ENCODE measurements at places on chromosomes 7 and 10.

- DNase-seq, result no peak
Observed at GRCh38 chr7:157149317-157149716, 10.6 kb downstream of the UBE3C start.

- DNase-seq, result no peak
Observed at GRCh38 chr7:90821961-90822620, 226.0 kb downstream of the CDK14 start.

- no peak for DNase-seq
Observed at GRCh38 chr10:97185326-97186058, at the start of gene SLIT1. SLIT1 (minus strand) TSS chr10:97185959; CDS start chr10:97185674, 285 bp downstream.

DNA sequence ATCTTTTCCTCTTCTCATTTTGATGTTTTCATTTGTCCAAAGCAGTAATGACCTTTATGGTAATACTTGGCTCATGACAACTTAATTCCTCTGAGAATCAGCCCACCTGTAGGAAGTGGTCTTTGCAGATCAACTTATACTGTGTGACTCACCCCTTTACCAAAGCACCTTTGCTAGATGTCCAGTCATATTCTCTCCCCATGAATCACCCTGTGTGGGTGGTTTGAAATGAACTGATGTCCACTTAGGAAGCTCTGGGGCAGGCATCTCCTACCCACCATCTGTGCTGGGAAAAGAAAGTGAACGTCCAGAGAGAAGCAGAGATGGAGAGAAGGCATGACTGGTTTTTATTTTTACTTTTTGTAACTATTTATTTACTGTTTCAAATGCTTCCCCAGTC is 410.3 kb downstream of the KIF20B start:
- no peak for DNase-seq

GRCh38 chr10:28385748-28386502 is 83.1 kb upstream of the MPP7 start:
- no peak for DNase-seq

GRCh38 chr10:28276384-28276783 is 26.5 kb downstream of the MPP7 start:
- DNase-seq, result no peak

- DNase-seq, result no peak
Observed at GRCh38 chr7:135773464-135773863, 24.9 kb upstream of the FAM180A start.

DNA sequence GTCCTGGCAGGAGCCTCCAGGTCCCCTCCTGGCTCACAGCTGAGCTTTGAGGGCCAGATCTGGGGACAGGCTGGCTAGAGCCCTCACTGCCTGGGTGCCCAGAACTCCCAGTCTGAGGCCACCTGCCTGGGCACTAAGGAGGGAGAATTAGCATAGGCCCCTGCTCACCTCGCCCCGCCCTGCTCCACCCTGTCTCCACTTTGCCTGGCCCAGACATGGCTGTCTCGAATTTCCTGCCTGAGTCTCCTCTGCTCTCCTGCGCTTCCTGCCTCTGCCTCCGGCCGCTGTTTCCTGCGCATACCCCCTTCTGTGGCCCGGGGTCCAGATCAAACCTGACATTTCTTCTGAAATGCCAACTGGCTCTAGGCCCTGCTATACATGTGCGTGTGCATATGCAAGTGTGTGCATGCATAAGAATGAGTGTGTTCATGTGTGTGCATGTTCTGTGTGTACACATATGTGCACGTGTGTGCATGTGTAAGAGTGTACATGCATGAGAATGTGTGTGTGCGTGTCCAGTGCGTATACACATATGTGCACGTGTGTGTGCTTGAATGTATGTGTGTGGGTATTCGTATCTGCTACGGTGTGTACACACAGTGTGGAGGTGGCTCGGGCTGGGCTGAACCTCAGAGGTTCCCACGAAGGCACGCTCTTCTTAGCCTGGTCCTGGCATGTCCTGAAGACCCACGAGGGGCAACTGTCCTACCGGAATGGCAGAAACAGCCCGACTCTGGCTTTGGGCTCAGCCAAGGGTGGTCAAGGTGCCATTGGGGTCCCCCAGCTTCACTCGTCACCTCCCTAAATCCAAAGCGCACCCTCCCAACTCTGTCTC is 64.9 kb downstream of the MYL10 start:
- no peak for DNase-seq

DNA sequence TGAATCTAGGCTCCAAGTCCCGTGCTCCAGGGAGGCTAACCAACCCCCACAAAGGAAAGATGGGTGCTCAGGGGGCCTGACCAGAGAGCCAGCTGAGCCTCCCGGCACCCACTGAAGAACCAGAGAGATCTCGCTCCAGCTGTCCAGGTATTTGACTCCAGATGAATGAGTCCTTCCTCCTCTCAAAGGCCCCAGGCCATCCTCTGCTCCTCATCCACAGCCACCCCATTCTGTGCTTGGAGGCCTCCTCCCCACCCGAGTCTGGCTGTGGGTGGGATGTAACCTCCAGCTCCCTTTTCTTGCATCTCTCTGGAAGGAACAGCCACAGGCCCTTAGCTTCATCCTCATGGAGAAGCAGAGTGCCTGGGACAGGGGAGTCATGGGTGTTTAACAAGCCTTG is 44.6 kb downstream of the VSTM4 start:
- no peak for DNase-seq

DNA sequence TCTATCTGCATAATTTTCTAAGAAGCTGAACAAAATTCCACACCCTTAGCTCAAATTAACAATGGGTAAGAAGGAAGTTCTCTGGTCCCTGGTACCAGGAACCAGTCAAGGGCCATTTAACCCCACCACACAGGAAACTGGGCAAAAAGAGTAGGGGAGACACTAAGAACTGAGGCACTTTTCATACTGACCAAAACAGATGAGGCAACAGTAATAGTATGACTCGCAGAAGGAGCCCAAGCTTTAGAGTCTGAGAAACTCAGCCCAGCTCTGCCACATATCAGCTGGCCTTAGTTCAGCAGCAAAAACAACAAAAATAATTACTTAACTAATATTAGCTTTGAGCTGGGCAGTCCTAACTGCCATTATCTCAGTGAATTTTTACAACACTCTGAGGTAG is 221.2 kb downstream of the FAM107B start:
- no peak for DNase-seq

GRCh38 chr10:97633921-97634320 is 621 bp upstream of the MORN4 start:
- no peak for DNase-seq

- no peak for DNase-seq
Observed at GRCh38 chr7:69781412-69781846, 183.2 kb downstream of the AUTS2 start.

DNA sequence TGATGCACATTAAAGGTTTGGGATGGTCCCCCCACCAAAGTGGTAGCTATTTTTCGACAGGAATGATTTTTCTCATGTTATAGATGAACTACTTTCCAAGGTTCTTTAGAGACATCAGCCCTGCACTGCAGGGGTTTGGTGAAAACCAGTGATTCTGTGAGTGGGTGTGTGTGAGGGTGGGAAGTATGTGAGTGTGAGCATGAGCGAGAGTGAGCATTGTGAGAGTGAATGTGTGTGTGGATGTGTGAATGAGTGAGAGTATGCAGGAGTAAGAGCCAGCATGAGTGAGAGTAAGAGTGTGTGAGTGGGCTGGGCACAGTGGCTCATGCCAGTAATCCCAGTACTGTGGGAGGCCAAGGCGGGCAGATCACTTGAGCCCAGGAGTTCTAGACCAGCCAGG is 75.0 kb downstream of the GOLGA7B start:
- DNase-seq, result no peak

GRCh38 chr10:63752318-63752717 is 231.1 kb downstream of the REEP3 start:
- no peak for DNase-seq

- DNase-seq, result no peak
Observed at GRCh38 chr10:48358162-48358561, 51.7 kb downstream of the MAPK8 start.

DNA sequence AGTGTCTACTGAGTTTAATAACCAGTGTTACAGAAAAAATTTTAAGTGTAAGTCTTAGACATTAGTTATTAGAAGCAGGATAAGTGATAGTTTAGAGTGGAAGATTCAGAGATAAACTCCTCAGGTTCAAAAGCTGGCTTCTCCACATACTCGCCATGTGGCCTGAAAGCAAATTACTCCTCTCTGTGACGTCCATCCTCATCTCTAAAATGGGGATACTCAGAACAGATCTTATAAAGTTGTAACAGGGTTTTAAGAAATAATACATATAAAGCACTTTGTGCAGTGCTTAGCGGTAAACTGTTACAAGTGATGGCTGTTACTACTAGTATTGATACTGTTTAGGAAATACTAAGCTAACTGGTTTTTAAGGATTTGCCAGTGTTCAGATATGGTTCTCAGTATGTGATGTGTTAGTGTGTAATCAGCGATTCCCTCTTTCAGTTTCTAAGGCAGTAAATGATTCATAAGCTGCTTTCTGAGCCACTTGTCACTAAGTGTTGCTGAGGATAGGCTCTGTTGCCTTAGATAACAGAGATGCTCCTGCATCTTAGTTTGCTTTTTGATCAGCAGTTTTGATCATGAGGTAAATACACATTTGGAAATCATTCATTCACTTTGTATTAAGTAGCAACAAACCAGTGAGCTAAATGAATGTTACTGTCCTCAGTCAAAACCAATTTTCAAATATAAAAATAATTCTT is 58.7 kb downstream of the CYP51A1 start:
- no peak for DNase-seq

DNA sequence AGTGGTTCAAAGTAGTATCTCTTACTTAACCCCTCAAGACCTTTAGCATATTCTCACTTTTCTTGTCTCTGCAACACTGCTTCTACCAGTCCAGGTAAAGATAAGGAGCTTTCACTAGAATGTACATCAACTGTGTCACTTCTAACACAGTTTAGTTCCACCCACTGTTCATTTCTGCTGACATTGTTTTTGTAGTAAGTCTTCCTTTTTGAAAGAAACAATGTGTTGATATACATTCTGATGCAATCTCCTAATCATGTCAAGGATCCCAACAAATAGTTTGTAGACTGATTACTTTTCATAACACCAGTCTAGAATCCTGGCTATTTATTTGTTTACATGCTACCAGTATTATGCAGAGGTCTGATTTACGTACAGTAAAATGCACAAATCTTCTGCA is 47.5 kb downstream of the CCSER2 start:
- DNase-seq, result no peak

GRCh38 chr10:106473129-106473685 is 691.3 kb downstream of the SORCS1 start:
- DNase-seq, result no peak

- DNase-seq, result no peak
Observed at GRCh38 chr10:114061789-114062188, 18.1 kb downstream of the ADRB1 start.

- no peak for DNase-seq
Observed at GRCh38 chr10:61897671-61898434, 3.6 kb upstream of the ARID5B start.

- DNase-seq, result no peak
Observed at GRCh38 chr7:31890766-31891165, 179.4 kb downstream of the PDE1C start.

DNA sequence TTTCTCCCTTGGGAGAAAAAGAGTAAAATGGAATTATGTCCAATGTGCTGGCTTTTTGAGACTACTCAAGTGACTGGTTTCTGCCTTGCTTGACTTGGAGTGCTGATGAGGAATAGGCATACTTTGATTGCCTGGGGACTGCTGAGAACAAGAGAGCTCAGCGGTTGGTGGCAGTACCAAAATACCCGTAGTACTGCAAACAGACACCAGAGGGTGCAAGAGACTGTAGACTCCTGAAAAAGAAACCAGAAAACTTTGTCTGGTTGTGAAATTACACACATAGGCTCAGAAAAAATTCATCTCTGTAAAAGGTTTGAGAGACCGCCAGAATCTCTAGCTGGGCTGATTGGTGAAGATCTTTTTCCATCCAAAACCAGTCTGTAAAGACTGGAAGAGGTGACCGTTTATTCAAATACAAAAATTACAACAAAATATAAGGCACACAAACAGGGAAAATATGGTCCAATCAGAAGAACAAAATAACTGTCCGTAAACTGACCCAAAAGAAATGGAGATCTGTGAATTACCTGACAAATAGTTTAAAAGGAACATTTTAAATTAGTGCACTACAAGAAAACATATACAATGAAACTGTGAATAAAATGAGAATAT is 18.5 kb downstream of the BICC1 start:
- DNase-seq, result peak; percentile 14

GRCh38 chr10:71486484-71487114 is 89.9 kb downstream of the CDH23 start:
- no peak for DNase-seq

Measured in activated gamma-delta T cell treated with anti-CD3 and anti-CD28 coated beads, Interleukin-2, amount 50 U/mL, for 16 hours (primary cell).